ENCODE measurements at places on chromosomes 6 and 20.

DNA sequence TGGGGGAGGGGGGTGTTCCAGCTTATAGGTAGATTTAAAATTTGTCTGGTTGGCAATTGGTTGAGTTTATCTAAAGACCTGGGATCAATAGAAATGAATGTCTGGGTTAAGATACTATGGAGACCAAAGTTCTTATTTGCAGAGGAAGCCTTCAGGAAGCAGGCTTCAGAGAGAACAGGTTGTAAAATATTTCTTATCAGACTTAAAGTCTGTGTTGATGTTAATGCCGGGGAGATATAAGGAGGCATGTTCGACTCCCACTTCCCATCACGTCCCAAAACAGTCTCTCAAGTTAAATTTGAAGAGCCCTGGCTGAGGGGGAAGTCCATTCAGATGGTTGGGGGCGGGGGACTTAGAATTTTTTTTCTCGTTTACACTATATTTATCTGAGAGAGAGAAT lies 12.3 kb upstream of the BLCAP start:
- DNase-seq, result no peak

DNA sequence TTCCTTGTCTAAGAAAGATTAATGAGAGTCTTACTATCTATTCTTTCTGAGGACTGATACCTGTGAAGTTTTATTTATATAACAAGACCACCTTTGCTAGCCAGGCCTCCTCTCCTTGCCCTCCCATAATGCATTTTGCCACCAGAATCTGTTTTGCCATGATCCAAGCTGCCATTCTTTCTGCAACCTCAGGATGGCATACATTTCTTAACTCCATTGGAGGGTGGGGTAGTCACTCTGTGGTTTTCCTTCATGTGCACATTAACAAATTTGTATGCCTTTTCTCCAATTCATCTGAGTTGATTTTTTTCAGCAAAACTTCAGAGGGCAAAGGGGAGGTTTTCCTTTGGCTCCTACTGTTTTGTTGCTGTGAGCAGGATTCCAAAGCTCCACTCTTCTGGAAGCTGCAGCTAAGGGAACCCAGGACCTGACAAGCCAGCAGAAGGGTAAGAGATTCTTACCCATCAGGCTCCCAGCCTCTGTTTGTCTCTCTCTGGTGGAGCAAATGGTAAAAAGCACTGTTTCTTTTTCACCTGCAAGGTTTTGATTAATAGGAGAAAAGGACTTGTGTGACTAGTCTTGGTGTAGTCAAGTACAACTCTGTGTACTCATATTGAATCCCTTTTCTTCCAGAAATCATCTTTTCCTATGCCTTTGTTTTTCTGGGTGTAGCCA lies 26.2 kb upstream of the ENPP4 start:
- no peak for DNase-seq

DNA sequence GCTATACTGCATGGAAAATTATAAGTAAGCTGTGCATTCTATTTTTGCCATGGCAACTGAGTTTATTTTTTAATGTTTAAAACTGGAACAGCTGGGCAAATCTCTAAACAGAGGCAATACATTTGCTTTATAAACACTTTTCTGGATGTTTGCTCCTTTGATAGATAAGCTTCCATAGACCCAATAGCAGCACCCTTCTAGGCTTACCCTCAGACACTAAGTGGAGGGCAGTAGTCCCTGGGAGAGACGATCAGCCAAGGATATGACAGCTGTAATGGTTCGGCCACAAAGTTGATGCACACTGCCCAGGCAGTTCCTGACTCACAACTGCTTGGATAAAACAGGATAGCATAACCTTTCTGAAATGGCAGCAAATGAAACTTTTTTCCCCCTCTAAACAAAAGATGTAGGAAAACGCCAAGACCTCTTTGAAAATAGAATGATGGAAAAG lies 8.5 kb upstream of the MRPS10 start:
- no peak for DNase-seq

DNA sequence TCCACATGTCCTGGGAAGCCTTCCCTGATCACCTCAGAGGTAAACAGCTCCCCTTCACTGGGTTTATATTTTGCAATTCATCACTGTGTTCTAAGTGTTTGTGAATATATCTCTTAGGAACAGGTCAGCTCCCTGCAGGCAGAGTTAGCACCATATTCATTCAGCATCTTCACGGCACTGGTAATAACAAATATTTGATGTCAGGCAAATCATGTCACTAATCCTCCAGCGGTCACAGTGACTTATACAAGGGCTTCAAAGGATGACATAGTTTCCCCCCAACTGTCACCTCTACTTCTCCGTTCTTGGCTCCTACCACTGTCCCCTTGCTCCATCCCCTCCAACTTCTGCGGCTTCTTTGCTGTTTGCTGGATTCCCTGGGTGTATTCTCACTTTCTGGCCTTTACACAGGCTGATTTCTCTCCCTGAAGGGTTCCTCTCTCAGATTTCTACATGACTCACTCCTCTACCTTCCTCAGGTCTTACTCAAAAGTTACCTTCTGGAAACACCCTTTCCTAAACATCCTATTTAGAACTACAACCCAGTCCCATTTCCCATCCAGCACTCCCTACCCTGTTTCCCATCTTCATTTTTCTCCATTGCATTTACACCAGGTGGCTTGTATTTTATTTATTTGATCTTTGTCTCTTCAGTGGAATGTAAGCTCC lies 66.6 kb downstream of the NHLRC1 start:
- no peak for DNase-seq

GRCh38 chr6:160783741-160784140 lies 81.7 kb downstream of the PLG start:
- DNase-seq, result no peak

- no peak for DNase-seq
Observed at GRCh38 chr6:35754452-35755277, 17.8 kb downstream of the ARMC12 start.

- DNase-seq, result no peak
Observed at GRCh38 chr6:78533426-78533825, 333.9 kb upstream of the IRAK1BP1 start.

DNA sequence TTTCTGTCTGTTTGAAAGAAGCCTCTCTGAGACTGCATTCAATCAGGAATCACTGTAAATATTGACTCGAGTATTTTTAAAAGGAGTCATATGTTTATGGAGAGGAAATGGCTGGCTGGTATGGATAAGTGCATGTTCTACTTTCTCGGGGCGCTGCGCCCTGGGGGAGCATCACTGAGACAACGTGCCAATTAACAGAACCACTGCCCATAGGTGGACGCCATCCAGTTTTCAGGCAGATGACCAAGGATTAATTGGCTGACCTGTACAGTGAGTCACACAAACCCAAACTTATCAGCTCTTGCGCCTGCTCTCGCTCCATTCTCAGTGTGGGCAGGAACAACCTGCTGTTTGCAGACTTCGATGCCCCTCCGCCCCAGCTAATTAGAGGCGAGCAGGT lies 571.2 kb downstream of the QKI start:
- no peak for DNase-seq

Data from vagina (tissue), 2 donors.